ENCODE measurements at places on chromosomes 1 and 21.

- no peaks in the 10 kb centered on the region for H3K4me1 ChIP-seq
- H3K4me3 ChIP-seq, result no peak overlapping the region
- H3K36me3 ChIP-seq, result peaks cover 46% of the 10 kb centered on the region
Measured at GRCh38 chr1:247156787-247157232, 15.0 kb downstream of the ZNF124 start.

DNA sequence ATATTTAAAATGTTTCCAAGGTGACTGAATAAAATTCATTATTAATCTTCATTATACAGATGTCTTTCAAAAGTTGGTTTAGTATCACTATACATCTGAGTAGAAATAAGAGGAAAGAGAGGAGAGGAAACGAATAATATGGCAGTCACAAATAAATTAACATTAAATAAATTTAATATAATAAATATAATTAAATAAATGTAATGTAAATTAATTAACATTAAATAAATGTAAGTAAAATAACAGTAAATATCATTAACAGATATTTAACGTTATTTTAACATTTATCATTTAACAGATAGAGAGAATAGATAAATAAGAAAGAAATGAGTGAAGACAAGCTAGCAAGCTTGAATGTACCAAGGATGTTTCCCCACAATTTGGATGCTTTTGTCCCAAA, 592.7 kb downstream of the NEGR1 start:
- H3K36me3 ChIP-seq, result no peaks in the 10 kb centered on the region
- H3K4me3 ChIP-seq, result no peak overlapping the region
- no peaks in the 10 kb centered on the region for H3K4me1 ChIP-seq
- DNase-seq, result no peak

DNA sequence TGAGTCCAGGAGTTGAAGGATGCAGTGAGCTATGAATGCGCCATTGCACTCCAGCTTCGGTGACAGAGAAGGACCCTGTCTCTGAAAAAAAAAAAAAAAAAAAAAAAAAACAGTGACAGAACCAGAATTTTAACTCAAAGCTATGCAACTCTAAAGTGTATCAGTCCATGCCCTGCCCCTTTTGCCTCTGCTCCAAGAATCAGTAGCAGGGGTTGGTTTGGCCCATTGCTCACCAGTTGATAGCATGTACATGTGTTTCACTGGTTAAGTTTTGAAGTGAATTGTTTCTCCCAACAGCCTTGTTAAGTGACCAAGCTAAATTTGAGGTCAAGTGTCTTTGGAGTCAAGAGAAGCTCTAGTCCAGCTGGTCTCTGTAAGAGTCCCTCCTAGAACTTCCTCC, 245.9 kb downstream of the PLPP3 start:
- H3K36me3 ChIP-seq, result no peaks in the 10 kb centered on the region

- DNase-seq, result no peak
- peaks cover 5% of the 10 kb centered on the region for H3K4me1 ChIP-seq
- no peaks in the 10 kb centered on the region for H3K27me3 ChIP-seq
- no peaks in the 10 kb centered on the region for H3K36me3 ChIP-seq
- no peak overlapping the region for H3K27ac ChIP-seq
Measured at GRCh38 chr1:209101106-209101505, 482.4 kb upstream of the CAMK1G start.

DNA sequence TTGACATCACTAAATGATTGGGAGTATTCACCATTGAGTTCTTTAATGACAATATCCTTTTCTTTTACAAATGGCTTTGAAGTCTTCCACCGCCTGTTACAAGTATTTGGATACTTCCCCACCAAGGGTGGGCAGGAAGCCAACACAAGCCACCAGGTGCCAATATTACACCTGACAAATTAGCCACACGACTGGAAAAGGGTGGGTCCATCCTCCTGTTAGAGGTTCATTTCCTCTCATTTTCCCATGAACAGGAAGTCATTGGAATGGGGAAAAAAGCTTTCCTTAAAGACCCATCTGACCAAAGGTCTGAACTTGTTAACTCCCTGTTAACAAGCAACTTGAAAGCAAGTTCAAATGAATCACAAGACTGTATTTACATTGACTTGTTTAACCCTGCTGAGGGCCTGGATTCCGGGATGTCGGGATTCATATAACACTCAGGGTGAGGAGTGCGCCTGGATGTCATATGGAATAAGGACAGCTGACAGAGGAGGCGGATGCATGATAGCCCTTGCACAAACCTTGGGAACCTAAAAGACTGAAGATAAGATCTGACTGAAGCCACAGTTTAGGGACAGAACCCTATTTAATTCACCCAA, 40.5 kb upstream of the PROX1 start:
- no peak overlapping the region for H3K27ac ChIP-seq
- H3K4me1 ChIP-seq, result no peaks in the 10 kb centered on the region
- H3K27me3 ChIP-seq, result no peaks in the 10 kb centered on the region
- no peak for DNase-seq
- H3K36me3 ChIP-seq, result no peaks in the 10 kb centered on the region

- DNase-seq, result no peak
- H3K4me3 ChIP-seq, result no peak overlapping the region
- no peaks in the 10 kb centered on the region for H3K4me1 ChIP-seq
- H3K27me3 ChIP-seq, result no peaks in the 10 kb centered on the region
- H3K27ac ChIP-seq, result no peak overlapping the region
- no peaks in the 10 kb centered on the region for H3K36me3 ChIP-seq
Measured at GRCh38 chr21:17050156-17050555, 462.7 kb upstream of the CXADR start.

DNA sequence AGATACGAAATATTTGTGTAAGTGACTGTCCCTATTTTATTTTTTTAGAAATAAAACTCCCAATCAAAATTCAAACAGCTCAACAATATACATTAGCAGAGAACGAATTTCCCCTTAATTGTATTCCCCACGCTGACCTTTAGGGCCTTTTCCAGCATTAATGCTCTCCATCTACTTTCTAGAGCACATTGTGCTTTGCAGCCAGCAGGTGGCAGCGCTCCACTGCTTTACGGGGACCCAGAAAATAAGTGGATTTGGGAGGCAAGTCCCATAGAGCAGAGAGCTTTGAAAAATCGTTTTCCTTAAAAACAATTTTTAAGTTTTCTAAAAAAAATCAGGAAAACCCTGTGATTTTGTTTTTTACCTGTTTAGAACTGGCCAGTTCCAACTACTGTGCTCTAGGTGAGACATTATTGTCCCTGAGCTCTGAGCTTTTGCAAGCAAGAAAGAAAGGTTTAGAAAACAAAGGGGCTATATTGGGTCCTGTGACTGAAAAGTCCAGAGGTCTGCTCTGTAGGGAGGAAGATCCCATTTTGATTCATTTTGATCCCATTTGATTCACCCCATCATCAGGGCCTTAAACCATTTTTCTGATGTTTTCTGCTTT, 144.4 kb upstream of the ZNF644 start:
- no peaks in the 10 kb centered on the region for H3K36me3 ChIP-seq
- H3K27me3 ChIP-seq, result no peaks in the 10 kb centered on the region
- no peak overlapping the region for H3K27ac ChIP-seq
- no peak overlapping the region for H3K4me3 ChIP-seq
- DNase-seq, result no peak

GRCh38 chr1:227774821-227775661, 39.8 kb downstream of the SNAP47 start:
- H3K4me1 ChIP-seq, result peaks cover 14% of the 10 kb centered on the region
- peaks cover 7% of the 10 kb centered on the region for H3K36me3 ChIP-seq
- H3K4me3 ChIP-seq, result no peak overlapping the region
- DNase-seq, result no peak
- no peaks in the 10 kb centered on the region for H3K27me3 ChIP-seq

DNA sequence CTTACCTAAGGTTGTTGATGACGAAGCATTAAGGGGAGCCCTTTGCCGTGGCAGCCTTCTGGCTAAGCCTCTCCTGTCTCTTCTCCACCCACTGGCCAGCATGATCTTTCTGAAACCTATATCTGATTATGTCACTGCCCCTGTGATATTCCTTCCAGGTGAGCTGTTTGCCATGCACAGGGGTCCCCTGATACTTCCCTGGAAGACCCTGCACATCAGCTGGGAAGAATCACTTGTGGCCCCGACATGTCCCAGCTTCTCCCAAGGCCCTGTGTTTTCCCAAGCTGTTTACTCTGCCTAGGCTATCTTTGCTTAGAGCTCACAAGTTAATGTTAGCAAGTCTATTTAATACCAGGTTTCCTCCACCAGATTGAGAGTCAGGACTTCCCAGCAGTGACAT, 12.3 kb downstream of the RD3 start:
- H3K27ac ChIP-seq, result no peak overlapping the region
- DNase-seq, result no peak
- peaks cover 21% of the 10 kb centered on the region for H3K27me3 ChIP-seq
- no peak overlapping the region for H3K4me3 ChIP-seq

DNA sequence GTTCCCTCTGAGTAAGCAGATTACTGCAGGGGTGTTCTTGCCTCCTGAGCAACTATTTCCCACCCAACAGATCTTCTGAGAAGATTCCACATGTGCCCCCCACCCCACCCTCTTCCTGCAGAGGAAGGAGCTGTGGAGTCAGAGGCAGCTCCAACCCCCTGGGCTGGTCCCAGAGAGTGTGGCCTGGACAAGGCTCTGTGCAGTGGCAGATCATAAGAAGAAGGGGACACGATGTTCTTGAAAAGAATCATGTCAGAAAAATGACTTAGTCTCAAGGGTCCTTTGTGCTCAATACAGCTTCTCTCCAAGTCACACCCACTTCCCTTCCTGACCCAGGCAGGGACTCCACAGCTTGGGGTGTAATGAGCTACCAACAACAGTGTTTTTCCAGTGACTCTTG, 95.2 kb downstream of the SYF2 start:
- H3K4me1 ChIP-seq, result no peaks in the 10 kb centered on the region
- peaks cover 57% of the 10 kb centered on the region for H3K27me3 ChIP-seq
- no peak overlapping the region for H3K27ac ChIP-seq
- no peak for DNase-seq

All from tibial artery (tissue), 4 donors.